Stimulated activated CD8-positive, alpha-beta memory T cell treated with anti-CD3 and anti-CD28 coated beads, Interleukin-2, amount 100 ng/mL, for 1 hour (primary cell): ENCODE measurements at places on chromosomes 16 and 17.

DNA sequence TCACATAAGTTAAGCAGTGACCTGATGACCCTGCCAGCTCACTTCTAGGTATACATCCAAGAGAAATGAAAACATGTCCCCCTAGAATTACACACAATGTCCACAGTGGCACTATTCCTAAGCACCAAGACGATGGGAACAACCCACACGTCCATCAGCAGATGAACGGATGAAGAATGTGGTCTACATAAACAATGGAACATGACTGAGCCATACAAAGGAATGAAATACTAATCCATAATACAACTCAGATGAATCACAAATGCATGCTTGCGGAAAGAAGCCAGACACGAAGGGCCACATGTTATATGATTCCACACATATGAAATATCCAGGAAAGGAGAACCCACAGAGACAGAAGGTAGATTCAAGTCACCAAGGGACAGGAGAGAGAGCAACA, 17.4 kb downstream of the USP22 start:
- DNase-seq = no peak

DNA sequence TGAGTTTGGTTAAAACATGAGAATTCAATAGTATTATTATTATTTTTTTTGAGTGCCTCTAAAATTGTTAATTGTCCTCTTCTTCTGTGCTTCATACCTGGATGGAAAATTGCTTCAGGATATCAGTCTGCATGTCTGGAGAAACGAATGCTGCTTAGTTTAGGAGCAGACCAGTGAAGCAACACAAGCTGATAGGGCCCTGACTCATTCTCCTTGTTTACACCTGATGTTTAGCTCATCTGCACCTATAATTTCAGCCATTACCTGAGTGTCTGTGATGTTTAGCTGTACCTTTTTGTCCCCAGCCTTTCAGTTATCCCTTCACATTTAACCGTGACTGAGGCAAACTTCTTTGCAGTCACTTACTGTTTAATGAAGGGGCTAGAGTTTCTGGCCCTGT, 14.8 kb downstream of the SNTB2 start:
- DNase-seq = no peak

- DNase-seq = no peak
Observed at GRCh38 chr16:5041600-5042133, 7.9 kb upstream of the NAGPA start.

- DNase-seq = no peak
Observed at GRCh38 chr17:36723459-36724025, 122.2 kb downstream of the MRM1 start.

DNA sequence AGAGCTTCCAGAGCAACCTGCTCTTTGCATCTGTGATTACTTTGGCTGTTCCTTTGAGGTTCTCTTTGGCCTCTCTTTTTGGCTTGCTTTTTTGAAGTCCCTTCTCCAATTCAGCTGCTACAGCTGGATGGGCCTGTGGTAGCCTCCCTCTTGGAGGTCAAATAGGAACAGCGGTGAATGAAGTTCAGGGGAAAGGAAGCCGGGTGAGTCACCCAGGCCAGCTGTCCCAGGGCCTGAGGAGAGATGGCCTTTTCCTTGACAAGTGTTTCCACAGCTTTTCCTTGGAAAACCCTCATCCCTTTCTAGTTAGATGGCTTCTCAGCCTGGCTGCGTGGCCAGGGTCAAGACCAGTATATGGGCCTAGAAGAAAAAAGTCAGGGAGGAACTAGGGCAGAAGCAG, 103.1 kb downstream of the STX8 start:
- no peak for DNase-seq

DNA sequence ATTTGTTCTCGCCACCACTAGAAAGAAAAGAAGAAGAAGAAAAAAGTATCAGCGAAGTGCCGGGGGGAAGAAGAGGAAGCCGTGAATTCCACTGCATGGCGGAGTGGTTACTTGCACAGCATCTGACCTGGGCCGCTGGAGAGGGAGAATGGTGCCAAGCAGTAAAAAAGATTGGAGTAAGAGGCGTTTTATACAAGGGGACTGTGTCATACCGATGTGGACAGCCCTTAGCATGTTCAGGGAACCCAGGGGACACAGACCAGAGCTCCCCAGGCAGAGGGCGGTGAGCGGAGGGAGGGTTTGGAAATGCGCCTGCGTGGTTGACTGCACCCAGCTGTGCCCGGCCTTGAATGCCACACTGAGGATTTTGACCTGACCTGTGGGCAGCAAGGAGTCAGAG, 52.8 kb downstream of the PLXDC1 start:
- no peak for DNase-seq

GRCh38 chr16:67672306-67672705, 5.7 kb downstream of the C16orf86 start:
- DNase-seq = no peak

DNA sequence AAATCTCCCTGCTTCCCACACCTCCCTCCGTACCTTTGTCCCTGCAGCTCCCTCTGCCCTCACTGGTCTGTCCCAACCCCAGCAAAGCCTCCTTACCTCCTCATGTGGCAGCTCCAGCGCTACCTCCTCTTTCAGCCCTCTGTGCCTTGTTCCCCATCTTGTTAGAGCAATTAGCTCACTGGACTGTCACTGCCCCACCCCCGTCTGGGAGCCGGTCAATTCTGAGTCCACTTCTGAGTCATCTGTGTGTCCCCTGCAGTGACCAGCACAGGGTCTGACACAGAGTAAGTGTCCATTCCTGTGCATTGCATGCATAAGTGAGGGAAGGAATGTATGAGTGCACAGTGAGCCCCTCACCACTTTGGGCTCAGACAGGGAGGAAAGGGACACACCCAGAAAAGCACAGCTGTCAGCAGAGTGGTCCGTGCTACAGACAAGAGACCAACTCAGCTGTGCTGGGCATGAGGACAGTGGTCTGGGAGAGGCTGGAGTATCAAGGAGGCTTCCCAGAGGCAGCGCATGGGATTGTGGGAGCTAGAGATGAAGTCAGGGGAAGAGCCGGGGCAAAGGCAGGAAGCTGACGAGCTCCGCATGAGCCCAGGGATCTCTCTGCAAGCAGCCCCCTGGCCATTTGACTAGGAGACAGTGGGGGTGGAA, 45.9 kb downstream of the PITPNM3 start:
- no peak for DNase-seq

DNA sequence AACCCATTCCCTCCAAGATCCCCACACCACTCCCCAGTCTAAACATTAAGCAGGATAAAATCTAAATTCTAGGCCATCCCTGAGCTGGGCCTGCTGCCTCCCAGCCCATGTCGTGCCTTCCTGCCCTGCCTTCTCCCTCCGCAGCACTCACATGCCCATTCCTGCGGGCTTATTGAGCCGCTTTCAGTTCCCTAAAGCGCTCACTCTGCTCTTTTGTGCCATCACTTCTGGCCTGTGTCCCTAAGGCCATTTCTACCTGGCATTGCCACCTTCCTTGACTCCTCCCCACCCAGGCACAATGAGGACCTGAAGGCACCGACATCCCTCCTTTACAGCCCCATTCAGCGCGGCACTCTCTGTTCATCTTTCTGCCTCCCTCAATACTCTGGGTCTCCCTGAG, 13.0 kb upstream of the RAB5C start:
- DNase-seq = no peak

DNA sequence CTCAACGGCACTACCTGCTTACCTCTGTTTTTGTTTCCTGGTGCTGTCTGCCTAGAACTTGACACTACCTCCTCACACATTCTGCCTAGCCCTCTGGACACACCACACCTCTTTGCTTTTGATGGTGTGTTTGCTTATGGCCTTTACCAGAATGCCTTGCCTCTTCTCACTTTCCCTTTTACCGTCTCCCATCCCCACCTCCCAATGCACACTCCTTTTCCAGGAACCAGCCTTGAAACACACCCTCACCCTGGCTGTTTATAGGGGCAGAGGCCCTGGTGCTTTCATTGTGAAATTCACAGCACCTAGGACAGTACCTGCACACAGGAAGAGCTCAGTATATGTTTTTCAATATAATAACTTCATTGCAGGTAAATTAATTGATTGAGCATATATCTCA, 56.2 kb downstream of the MAP2K6 start:
- DNase-seq = no peak

DNA sequence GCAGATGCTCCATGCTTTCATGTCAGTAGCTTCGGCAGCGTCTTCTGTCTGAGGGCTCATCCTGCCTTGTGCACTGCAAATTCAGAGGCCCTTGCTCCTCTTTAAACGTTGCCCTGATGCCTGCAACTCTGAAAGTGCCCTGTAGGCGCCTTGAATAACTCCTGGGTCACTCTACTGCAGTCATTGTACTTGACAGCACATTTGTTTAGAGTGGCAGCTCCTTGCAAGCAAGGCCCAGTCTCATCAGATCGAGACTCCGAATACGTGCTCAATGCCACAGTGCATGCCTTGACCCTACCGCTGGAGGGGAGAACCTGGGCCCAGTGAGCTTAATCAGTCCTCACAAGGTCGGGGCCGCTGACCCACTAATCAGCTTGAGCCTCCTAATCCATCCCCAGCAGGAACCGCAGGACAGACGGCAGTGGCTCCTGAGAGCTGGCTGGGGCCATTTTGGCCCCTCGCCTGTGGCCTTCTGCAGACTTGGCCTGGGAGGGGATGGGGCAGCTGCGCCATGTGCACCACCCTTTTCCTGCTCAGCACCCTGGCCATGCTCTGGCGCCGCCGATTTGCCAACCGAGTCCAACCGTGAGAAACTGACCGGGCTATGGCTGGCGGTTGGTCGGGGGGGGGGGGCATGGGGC, at the start of gene PRCD:
Gene PRCD (plus strand): TSS at position 414 of the 641 bp plus-strand sequence. CDS start 98 bp downstream, at position 512.
- no peak for DNase-seq

- no peak for DNase-seq
Observed at GRCh38 chr17:28874750-28875149, 19.9 kb downstream of the ERAL1 start.

DNA sequence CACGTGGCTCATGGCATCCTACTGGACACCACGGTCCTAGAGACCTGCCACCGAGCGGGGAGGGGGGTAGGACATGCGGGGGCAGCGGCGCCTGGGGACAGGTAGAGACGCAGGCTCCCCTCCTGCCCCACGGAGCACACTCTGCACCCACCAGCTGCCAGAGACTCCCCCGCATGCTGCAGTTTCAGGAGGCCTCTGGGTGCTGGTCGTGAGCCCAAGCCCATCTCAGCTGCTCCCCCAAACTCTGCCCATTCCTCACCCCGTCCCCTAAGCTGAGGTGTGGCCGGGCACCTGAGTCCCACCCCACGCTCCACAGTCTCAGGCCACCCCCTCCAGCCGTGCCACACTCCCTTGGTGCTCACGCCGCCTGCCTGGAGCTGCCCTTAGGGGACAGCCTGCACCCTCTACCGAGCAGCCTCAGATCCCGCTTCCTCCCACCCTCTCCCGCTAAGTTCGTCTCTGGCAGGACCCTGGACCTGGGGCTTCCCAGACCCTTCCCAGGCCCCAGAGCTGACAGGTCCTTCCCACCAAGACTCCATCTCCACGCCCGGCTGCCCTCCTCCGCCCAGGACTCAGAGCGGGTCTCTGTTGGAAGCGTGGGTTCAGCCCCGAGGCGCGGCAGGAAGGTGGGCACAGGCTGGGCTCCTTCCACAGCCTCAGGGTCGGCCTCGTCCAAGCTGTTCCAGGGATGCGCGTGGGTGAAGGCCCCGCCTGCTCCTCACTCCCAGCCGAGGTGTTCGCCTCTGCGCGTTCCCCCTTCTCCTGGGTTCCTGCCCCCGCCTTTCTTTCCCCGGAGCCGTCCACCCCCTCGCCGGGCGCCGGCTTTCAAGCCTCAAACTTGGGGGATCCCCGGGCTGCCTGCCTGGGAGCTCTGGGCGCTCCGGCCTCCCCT, 1.3 kb downstream of the RAB40B start:
- no peak for DNase-seq
